ENCODE measurements at places on chromosomes 11 and 22.

DNA sequence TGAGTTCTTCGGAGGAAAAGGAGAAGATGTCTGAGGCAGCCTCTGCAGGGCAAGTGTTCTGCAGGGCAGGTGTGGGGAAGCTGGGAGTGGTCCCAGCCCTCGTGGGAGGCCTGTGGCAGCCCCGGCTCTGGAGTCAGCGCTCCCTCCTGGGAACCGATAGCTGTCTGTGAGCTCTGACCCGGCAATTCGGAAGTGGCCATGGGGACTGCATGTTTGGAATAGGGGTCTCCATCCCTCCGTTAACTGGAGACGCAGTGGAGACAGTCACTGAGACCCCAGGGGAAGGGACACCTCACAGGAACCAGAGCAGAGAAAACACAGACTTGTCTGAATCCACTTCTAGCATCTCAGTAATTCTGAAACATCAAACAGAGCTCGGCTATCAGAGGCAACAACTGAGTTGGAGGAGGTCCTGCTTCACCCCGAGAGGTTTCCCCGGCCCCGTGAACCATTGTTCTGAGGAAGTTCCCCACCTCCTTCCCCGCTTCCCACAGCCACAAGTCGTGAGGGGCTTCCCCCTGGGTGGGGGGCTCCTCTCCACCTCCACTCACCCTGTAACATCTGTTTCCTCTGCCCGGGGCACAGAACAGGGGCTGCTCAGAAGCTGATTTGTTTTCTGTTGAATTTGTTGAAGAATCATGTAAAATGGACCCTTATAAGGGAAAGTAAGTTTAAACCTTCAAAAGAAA, 99.6 kb downstream of the BRD1 start:
- DNase-seq = no peak

DNA sequence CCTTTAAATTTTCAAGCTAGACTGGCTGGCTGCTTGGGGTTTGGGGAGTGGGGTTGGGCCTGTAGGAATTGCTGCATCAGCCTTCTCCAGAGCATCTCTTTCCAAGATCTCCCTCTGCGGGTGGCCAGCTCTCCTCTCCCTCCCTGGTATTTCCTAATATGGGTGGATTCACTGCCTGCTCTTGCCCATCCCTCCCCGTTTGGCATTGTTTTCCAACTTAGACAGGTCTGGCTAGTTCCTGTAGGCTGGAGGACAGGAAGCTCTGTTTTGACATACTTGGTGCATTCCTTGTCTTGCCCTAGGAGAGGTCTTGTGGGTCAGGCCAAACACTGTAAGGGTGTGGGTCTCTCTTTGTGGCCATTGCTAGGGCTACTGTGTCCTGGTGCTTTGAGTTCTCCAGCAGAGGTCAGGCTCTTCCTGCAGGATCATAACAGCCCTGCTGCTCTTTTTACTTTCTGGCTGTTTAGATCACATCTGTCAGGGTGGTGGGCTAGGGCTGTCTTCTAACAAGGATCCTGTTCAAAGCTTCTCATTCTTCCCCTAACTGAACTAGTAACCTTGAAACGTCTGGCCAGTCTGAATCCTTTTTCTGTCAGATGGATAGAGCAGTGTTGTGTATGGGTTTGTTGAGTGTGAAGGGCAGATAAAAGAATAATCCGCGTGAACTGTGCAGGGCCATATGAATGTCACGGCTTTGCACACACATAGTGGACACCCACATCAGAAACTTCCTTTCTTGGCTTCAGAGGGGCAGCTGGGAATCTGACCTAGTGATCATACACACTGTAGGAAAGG, 18.3 kb upstream of the MICALL1 start:
- DNase-seq = no peak

- DNase-seq = no peak
Observed at GRCh38 chr11:117786135-117786870, 10.7 kb downstream of the DSCAML1 start.

DNA sequence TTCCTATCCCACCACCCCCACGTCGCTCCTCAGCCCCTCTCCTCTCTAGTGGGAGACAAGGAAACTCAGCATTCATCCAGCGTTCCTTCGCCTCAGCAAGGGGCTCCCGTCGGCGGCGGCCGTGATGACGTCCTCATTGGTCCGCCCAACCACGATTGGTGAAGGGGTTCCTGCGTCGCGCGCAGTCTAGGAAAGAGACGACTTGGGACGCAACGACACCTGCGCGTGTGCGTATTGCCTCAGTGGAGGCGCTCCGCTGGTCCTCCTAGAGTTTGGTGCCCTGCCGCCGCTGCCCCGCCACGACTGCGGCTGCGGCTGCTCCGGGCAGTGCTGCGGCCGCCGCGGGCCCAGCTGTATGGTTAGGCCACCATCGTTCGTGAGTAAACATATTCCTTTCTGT, 56.6 kb downstream of the CCDC81 start:
- DNase-seq = no peak

DNA sequence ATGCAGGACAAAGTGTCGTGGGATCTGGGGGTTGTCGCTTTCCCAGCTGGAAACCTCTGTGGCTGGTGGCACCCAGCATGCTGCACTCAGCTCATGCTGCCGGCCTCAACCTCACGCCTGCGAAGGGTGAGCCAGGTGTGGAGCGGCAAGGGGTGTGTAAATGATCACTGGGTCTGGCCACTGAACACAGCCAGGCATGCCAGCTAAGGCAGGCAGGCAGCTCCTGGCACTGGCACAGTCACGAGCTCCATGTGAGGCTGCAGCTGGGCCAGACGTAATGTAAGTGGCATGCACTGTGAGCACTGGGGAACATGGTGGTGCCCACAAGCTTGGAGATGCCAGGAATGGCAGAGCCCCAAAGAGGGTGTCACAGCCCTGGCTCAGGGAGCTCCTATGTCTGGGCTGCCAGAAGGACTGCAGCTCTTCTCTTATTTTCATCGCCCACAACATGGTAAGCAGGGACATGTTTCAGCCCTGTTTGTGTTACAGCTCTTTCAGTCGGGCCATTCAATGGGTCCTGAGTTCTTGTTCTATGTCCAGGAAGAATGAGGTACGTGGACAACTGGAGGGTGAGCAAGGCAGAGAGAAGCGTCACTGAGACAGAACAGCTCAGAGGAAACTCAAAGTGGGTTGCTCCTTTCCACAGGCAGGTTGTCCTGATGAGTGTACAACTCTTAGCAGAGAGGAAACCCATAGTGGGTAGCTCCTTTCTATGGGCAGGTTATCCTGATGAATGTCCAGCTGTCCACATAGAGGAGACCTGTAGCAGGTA, 403.8 kb downstream of the CNTN5 start:
- DNase-seq = no peak

DNA sequence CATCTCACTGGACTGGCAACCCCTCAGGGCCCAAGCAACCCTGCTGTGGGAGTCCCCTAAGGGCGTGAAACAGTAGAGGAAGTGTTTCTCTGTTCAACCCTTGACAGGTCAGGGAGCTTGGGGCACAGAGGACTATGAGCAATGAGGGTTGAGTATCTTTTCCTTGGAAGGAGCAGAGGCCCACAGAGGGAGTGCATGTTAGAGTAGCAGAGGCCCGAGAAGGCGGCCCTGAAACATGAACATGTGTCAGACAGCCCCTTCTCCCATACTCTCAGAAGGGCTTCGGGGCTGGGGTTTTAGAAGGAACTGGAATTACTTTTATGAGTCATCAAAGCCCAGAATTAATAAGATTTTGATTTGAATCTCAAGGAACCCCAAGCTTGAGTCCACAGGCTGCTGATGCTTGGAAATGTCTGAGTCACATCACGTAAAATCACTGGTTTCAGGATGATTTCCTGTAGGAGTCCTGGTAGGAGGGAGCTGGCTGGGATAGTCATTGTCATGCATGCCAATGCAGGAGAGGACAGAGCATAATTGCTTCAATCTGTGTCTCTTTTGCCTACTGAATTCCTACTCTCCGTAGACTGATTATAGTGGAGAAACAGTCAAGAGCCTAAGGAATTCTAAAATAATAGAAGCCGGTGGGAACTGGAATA, 22.6 kb downstream of the C11orf71 start:
- DNase-seq = no peak

DNA sequence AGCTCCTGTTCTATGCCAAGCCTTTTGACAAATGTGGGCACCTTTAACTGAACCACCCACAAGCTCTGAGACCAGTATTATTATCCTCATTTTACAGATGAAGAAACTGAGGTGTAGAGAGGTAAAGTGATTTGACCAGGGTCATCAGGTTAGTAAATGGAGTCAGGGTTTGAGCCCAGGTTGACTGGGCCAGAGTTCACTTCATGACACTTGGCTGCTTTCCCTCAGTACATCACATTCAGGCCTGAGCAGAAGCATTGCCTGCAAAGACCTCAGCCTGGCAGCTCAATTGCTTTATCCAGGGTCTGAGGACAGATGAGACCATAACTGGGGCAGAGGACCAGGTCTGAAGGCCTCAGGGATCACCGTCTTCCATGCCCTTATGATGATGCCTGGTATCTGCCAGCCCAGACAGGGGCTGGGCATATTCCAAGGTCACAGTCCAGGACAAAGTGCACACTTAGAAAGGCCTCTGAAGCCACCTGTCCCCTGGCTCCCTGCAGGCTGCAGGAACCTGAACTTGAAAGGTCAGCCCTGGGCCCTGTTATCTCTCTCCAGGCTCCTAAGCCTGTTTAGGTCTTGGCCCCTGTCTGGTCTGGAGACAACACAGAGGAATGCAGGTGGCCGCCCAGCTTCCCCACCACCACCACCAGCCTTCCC, 32.0 kb downstream of the POU2AF3 start:
- no peak for DNase-seq

DNA sequence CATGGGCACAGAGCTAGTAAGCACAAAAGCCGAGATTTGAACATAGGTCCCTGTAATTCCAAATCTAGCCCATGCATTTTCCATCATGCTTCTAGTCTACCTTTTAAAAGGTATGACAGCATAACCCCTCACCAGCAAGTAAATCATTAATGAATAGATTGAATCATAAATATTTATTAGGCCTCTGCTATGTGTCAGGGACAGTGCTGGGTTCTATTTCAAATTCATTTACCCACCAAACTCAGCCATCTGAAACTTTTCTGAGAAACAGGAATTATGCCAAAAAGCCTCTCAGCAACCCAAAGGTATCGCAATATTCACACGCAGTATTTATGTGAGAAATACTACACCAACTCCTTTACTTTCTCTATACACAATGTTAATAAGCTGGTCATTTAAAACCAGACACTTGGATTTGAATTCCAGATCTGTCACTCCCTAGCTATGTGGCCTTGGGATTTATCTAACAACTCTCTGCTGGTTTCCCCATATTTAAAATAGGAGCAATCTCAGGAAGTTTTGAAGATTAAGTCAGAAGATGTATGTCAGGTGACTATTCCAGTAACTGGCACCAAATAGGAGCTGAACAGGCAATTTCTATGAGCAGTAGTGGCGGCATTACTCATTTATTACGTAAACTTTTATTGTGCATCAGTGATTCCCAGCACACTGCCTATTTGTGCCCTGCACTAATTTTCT, 191.4 kb downstream of the TENM4 start:
- DNase-seq = no peak

- DNase-seq = no peak
Observed at GRCh38 chr11:1642288-1643145, 12.9 kb downstream of the KRTAP5-5 start.

- no peak for DNase-seq
Observed at GRCh38 chr22:25728071-25728470, 13.9 kb upstream of the MYO18B start.

- no peak for DNase-seq
Observed at GRCh38 chr22:24390156-24390555, 37.2 kb upstream of the ADORA2A start.

DNA sequence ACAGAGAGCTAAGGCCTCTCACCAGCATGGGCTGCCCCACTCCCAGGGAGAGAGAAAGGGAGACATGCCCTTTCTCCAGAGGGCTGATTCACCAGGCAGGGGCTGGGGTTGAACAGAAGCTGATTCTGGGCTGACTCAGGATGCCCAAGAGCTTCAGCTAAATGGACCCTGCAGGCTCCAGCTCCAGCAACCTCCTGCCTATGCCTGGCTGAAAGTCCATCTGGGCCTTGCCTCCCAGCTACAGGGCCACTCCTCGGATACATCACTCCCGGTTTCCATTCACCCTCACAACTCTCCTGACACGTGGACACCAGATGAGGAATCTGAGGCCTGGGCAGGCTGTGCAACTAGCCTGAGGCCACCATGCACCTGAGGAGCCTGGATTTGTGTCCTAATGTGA, 215.5 kb downstream of the BUD13 start:
- no peak for DNase-seq

GRCh38 chr11:117099696-117100095, 1.5 kb upstream of the SIK3 start:
- DNase-seq = no peak

DNA sequence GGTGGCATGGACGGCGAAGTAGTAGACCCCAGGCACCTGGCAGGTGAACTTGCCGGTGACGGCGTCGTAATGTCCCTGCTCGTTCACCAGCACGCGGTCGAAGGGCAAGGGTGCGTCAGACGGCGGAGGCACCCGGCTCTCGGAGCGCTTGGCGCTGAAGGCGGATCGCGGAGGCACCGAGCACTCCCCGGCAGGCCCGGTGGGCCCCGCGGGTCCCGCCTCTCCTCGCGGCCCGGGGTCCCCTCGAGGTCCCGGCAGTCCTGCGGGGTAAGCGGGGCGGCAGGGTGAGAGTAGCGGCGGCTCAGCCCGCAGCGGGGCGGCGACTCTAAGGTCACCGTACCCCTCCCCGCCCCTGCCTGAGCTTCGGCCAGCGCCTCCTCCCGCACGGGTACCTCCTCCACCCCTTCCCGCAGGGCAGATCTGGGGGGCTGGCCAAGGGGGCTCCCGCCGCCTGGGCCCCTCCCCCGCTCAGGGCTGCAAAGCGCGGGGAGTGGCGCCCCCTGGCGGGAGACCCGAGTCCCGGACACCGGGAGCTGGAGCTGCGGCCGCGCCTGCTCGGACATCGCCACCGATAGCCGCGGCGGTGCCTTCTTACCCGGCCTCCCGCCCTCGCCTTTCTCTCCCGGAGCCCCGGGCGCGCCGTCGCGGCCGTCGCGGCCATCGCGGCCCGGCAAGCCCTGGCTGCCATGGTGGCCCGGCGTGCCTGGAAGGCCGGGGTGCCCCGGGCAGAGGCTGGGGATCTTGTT, 921 bp downstream of the C1QTNF5 start:
- no peak for DNase-seq

- peak; percentile 12 for DNase-seq
Observed at GRCh38 chr22:21866833-21867527, 465 bp downstream of the MAPK1 start.

DNA sequence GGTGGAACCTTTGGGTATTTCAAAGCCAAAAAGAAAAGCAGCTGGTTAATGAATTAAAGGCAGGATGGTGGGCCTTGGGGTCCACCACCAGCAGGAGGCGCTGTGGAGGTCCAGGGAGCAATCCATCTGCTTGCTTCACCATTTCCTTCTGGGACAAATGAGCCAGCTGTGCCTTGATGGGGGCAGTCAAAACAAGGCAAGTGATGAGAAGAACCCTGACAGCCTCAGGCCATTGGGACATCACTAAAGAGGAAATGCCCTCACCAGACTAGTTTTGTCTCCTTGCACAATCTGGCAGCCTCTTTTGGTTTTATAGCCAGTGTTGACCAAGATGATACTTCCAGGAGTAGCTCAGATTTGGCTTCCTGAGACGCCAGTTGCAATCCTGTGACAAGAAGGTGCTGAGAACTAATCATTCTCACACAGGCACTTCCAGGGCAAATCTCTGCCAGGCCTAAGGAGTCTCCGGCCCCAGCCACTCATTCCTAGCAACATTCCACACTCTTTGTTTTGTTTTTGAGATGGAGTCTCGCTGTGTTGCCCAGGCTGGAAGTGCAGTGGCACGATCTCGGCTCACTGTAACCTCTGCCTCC, 38.2 kb upstream of the WEE1 start:
- DNase-seq = peak; percentile 77

- DNase-seq = no peak
Observed at GRCh38 chr22:32911503-32911902, 110.0 kb downstream of the TIMP3 start.

Measured in germinal center (tissue), 1 donor.